ENCODE measurements at places on chromosomes 2 and 18.

GRCh38 chr18:42165922-42166513 lies 211.0 kb downstream of the PIK3C3 start:
- no peak for DNase-seq

- no peak for DNase-seq
Observed at GRCh38 chr2:84212611-84213314, 246.3 kb downstream of the SUCLG1 start.

- DNase-seq: no peak
Observed at GRCh38 chr2:173119944-173120343, 44.3 kb downstream of the MAP3K20 start.

GRCh38 chr2:44655401-44655864 lies 286.1 kb upstream of the SIX3 start:
- no peak for DNase-seq

- no peak for DNase-seq
Observed at GRCh38 chr2:217657252-217657651, 345.5 kb downstream of the TNS1 start.

Measured in GM12892 (cell line).